ENCODE measurements at places on chromosomes 4 and X.

DNA sequence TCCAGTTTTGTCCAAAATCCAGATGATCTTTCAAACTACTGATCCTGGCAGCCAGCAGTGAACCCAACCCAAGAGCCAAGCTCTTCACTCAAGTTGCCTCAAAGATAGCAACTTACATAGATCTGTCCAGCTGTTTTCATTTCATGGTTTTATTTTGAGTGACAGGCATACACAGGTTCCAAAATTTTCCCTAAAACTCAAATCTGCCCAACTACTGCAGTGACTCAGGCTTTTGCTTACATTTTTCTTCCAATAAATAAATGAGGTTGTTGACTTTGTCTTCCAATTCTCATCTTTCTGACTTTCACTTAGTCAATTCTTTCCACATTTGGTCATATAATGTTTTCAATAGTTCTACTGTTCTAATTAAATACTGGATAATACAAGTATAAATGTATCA, 158.8 kb downstream of the TECRL start:
- no peak for DNase-seq

DNA sequence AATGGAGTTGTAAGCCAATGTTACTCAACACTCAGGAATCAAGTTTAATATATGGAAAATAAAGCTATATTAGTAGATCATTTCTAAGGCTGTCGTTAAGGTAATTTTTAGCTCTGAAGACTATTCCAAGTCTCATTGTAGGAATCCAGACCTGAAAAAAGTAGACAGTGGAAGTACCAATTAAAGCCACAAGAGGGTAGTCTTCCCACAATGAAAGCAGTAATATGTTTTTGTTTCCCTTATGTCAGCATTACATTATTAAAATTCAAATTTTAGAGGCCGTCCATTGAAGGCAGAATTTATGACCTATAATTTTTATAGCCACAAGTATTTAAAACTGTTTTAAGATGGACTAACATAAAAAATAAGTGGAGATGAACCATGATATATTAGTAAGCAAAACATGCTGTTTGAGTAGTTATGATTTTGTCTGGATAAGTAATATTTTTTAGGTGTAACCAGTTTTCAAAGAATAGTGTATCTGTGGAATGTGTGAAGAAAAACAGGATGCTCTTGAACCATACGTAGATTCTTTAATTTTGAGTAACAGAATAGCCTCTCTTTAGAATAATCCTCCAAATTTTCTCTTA, 372.6 kb upstream of the TECRL start:
- DNase-seq = no peak

- no peak for DNase-seq
These were observed 79.6 kb downstream of the AFF2 start for GRCh38 chrX:148580016-148580415.

- no peak for DNase-seq
These were observed 67.5 kb upstream of the DDX60 start for GRCh38 chr4:168386002-168386401.

- no peak for DNase-seq
These were observed 3.9 kb downstream of the FGF2 start for GRCh38 chr4:122830426-122831095.

DNA sequence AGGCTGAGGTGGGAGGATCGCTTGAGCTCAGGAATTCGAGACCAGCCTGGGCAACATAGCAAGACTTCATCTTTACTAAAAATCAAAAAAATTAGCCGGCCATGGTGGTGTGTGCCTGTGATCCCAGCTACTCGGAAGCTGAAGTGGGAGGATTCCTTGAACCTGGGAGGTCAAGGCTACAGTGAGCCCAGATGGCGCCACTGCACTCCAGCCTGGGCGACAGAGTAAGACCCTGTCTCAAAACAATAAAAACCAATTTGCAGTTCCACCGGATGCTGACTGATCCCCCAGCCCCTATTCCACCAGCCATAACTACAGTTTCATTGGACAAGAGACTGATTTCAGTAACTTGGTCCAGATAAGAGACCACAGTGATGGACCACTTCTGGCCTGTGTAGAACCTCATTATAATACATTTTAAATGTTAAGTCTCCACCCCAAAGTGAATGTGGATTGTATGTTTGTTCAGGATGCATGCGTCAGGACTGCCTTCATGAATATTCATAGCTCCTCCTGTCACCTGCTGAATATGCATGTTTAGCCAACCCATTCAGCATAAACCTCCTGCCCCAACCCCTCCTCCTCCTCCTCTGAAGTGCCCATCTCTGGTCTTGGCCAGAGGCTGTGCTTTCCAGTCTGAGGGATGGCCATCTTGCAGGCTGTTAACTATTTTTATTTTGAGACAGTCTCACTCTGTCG, 2.3 kb upstream of the SLBP start:
- no peak for DNase-seq
